ENCODE measurements at places on chromosomes 1 and 21.
A peak's percentile ranks its signal among the peaks of the same experiment; 100 is the strongest.

GRCh38 chr21:43262427-43262826 is 93.6 kb downstream of the CRYAA start:
- DNase-seq, result no peak

DNA sequence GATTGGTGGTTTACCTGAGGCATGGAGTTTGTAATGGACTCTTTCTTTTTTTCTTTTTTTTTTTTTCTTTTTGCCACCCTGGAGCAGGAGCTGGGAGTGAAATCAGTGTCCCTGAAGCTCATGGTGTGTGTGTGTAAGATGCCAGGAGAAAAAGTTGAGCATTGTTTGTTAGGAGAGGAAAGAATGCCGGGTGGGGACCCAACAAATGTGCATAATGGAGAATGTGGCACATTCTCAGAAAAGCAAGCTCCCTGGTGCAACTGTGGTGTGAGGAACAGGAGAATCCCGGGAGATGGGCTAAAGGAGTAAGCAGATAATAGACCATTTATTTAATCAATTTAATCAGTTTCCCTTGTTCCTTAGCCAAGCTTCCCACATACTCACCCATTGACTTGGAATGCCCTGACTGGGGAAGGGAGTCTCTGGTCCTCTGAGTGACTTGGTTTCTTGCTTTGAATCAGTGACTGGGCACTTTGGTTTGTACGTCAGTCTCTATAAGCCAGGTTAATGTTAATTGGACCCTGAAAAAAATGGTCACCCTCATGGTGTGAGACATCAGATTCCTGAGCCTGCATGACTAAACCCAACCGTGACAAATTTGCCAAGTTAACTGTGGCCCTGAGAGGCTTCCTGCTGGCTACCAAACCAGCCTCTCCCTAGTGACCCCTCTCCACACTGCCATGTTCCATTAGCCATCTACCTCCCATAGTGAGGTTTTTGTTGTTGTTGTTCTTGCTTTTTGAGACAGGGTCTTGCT is 43.9 kb upstream of the ITPKB start:
- no peak for DNase-seq

DNA sequence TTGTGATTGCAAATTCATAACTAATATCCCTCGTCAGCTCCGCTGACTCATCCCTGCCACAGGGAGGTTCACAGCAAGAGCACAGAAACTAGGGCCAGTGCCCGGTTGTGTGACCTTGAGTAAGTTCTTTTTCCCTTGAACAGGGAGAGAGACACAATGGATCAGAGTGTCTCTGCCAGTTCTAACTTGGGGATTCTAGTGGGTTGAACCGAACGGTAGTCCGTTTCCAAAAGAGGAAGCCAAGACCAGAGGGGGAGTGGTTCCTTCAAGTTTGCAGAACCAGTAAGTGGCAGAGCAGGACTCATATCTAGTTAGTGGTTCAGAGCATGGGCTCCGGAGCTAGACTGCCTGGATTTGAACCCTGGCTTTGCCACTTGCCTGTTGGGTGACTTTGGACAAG is 4.9 kb upstream of the SHISA4 start:
- no peak for DNase-seq

DNA sequence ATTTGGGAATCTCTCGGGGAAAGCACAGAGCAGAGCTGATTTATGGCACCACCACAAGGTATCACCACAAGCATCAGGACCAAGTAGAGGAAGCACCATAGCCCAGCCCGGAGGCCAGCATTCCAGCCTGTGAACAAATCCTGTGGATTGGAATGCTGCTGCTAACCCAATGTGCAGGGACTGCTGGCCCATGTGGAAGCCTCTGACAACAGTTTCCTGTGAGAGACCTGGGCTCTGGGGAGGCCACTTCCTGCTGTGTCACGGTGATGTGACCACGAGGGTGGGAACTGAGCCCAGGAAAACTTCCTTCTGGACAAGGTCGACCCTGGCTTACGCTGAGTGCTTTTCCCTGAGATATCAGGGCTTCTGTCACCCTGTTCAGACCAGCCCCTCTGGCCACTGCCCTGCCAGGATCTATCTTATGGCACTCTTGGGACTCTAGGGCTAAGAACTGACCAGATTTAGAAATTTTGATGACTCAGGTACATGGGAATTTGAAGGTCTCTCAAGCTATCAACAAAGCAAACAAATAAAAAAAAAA is 88.3 kb upstream of the NGF start:
- no peak for DNase-seq

DNA sequence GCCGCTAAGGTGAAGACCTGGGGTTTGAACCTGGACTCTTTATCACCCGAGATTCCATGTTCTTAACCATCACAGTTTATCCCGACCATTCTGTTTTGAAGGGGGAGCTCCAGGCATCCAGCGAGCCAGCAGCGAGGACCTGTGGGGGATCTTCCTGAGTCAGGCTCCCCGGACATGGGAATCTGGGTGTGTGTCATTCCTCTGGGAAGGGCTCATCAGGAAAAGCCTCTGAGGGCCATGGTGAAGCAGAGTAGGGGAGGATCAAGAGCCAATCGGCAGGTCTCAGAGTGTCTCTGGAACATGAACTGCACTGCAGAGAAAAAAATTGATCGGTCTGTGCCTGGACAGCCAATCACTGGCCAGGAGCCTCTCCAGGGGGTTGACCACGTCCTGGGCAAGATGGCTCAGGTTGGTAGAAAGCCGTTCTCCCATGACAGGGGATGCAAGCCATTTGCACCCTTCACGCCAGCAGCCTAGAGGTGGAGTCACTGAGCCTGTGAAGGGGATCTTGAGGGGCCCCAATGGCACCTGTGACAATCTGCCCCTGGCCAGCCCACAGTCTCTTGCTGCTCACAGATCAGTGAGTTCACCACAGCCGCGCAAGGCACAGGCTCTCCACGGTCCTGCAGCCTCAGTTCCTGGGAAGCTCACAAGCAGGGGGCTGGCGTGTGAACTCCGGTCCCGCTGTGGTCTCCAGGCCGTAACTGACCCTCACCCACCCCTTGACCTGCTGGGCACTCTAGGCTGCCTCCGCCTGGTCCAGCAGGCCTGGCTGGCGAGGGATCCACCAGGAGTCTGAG is 20.4 kb upstream of the ACTRT2 start:
- DNase-seq, result no peak

GRCh38 chr1:196183941-196184340 is 424.3 kb downstream of the KCNT2 start:
- DNase-seq, result no peak

DNA sequence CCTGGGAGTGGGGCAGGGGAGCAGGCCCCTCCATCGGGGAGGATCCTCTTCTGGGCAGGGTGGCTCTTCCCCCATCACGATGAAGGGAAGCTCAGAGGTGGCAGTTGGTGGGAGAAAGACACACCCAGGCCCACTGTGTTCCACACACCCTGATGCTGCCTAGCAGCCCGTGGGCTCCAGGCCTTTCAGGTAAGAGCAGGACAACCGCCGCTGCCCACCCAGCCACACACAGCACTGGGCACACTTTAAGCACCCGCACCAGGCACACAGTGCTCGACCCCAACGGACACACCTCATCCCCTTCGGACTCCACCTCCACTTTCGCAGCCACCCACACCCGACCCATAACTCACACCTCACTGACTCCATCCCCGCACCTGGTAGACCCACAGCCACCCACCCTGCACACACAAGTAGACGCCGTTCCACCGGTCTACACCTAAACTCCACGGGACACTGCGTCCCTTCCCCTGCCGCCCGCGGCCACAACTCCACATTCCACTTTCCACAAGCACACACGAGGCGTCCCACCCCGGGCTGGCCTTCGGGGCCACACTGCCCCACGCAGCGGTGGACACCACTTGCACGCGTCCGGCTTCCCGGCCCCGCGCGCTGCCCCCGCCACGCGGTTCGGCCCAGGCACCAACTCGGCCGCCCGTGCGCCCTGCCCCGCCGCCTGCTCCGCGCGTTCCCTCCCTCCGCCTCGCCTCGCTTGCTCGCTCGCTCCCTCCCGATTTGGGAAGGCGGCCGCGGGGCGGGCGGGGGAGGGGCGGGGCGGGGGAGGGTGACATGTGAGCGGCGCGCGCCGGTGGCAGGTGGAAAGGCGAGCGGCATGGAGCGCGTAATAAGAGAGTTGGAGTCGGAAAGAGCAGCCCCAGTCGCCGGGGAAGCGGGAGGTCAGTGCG is at the start of gene KCNQ4:
Gene KCNQ4 (plus strand): TSS at position 787 of the 905 bp plus-strand sequence. CDS start 307 bp downstream, outside the sequence.
- no peak for DNase-seq

- no peak for DNase-seq
Observed at GRCh38 chr1:201062511-201063091, 39.1 kb upstream of the KIF21B start.

GRCh38 chr1:1914971-1915692 is at the start of gene CALML6:
Gene CALML6 (plus strand): TSS chr1:1915260. CDS start chr1:1915281, 21 bp downstream.
- no peak for DNase-seq

DNA sequence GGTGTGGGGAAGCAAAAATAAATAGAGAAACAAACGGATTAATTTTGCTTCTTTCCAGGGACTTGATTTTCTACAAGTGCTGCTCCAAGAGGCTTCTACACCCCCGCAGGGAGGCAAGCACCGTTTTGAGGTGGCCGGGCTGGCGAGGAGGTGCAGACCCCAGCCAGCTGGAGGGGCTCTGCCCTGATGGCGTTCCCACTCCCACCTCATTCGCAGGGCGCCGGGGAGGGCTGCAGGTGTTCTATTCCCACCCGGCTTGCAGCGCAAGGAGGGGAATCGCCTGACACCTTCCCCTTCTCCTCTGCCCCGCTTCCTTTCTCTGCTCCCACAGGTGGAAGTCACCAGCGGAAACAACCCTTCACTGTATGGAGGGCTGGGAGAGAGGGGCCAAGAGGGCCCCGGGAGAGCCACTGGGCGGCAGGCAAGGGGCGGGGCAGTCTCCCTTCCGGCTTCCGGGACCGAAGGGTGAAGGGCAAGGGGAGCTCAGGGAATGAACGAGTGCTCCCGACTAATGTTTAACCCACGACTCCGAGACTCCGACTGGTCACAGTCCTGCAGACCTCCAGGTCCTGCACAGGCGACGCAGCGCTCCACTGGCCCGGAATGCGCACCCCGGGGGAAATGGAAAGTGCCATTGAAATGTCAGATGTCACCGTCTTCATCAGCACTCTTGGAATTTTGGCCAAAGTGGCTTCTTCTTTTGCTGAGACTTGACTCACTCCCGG is 29.1 kb downstream of the TEX35 start:
- DNase-seq, result peak; percentile 31

DNA sequence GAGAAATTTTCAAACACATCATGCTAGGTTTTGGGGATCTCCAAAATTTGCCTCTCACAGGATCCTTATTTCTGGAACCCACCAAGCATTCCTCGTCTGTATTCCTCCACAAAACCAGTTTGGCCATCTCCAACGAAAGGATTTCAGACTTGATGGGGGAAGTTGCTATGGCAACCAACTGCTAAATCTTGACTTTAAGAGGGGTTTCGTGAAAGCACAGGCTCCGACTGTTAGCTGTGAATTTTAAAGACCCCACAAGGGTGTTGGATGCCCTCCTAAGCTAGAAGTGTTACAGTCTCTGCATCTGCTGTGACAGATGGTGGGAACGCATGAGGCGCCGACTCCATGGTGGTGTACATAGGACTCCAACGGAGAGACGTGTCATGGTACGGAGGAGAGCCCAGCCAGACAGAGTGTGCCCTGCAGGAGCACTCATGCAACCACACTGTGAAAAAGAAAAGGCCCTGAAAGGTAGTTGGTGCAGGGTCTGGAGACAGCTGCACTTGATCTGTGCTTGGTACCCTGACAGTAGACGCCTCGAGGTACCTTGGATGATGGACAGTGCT is 147.1 kb downstream of the ASTN1 start:
- DNase-seq, result no peak

DNA sequence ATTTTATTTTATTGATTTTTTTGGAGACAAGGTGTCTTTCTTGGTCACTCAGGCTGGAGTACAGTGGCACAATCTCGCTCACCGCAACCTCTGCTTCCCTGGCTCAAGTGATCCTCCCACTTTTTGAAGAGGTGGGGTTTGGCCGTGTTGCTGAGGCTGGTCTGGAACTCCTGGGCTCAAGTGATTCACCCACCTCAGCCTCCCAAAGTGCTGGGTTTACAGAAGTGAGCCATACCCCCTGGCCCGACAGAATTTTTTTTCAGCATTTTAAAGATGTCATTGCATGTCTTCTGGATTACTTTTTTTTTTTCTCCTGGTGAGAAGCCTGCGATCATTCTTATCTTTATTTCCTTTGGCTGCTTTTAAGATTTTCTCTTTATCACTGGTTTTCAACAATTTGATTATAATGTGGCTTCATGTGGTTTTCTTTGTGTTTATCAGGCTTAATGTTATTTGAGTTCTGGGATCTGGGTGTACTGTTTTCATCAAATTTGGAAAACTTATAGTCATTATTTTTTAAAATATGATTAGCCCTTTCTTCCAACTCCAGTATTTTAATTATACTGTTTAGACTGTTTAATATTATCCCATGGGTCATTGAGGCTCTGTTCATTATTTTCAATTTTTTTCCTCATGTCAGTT is 23.1 kb upstream of the PTBP2 start:
- DNase-seq, result no peak

DNA sequence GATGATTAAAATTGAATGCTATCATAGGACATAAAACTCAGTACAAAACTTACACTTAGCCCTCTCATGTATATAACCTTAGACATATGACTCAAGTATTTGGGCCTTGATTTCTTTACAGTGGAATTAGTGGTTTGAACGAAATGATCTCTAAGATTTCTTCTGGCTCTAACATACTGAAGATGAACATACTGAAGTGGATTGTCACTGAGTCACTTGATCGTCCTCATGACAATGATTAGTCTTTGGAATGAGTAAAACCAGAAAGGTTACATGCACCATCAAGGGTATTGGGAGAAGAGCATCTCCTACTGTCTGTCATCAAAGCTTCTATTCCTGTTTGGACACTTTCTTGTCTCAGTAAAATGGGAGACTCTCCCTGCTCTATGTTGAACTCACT is 17.4 kb downstream of the FMN2 start:
- no peak for DNase-seq

- no peak for DNase-seq
Observed at GRCh38 chr1:111630567-111630966, 11.0 kb downstream of the RAP1A start.

GRCh38 chr1:241453732-241454131 is 65.8 kb downstream of the FH start:
- no peak for DNase-seq

- no peak for DNase-seq
Observed at GRCh38 chr1:906600-907420, 16.9 kb upstream of the SAMD11 start.

GRCh38 chr1:180919183-180919700 is 6.5 kb downstream of the KIAA1614 start:
- no peak for DNase-seq

DNA sequence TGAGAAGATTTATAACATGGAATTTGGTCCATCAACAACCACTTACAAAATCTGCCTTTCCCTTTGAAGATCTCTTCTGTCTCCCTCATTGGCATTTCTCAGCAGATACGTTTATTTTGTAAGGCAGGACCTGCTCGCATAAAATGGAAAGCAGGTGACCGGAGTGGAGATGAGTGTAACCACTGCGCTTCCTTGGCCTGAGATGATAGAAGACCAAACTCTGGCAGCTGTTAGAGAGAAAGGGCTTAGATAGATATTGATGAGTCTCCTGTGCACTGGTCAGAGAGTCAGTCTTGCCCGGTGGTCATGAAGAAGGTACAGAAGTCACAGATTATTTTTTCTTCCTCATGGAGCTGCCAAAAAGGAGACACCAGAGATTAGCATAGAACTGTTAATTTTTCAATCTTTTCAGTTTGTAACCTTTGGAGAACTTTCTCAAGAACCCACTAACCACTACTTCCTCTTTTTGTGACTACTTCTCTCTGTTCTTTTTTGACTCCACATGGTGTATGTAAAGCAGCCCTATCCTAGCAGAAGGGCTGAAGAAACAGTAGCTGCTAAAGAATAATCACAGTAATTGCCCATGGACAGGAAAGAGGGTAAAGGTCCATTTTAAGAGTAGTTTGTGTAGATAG is 47.6 kb downstream of the FCRL3 start:
- no peak for DNase-seq

All from CD4-positive, alpha-beta T cell (primary cell).